ENCODE measurements at places on chromosomes 3 and 15. TPM values are rescaled to one million over a fixed set of nuclear protein-coding genes. Genes with fewer than 3 reads are reported as not detected.

Gene APOD
- total RNA-seq: 343 TPM

Gene COPB2
- total RNA-seq: 88.5 TPM

Gene P2RY1
- total RNA-seq: 9.0 TPM

Gene ROPN1
- total RNA-seq: not detected

Gene CLRN1
- not detected for total RNA-seq

Gene TP63
- total RNA-seq: 0.10 TPM

Gene HTR3E
- not detected for total RNA-seq

Gene TSC22D2
- total RNA-seq: 43.8 TPM

Gene PPP1R14D
- total RNA-seq: not detected

Gene FBXO45
- 15.9 TPM for total RNA-seq

Gene SNX22
- total RNA-seq: 35.8 TPM

Gene NLGN1
- 64.6 TPM for total RNA-seq

Gene CFAP100
- 2.4 TPM for total RNA-seq

Gene CD200R1
- 0.49 TPM for total RNA-seq

Gene SLC28A1
- total RNA-seq: 0.25 TPM

Gene FBXO40
- 4.5 TPM for total RNA-seq

Gene PRSS50
- not detected for total RNA-seq

Gene VPS13C
- total RNA-seq: 149 TPM

Gene SCAANT1
- not detected for total RNA-seq

Gene GALNT15
- 41.0 TPM for total RNA-seq

Gene FAM98B
- 28.3 TPM for total RNA-seq

Gene PLA2G4E
- total RNA-seq: 0.12 TPM

Gene CACNA2D3
- total RNA-seq: 94.0 TPM

Gene PDZRN3
- 33.7 TPM for total RNA-seq

Gene GPR160
- 1.3 TPM for total RNA-seq

Gene WDR93
- not detected for total RNA-seq

Gene GOLGA6L4
- total RNA-seq: 4.0 TPM

Gene CHST13
- not detected for total RNA-seq

Gene KCNH8
- 17.4 TPM for total RNA-seq

Gene GASK1A
- 12.2 TPM for total RNA-seq

Gene GHSR
- not detected for total RNA-seq

Gene CHRNA7
- total RNA-seq: 10.1 TPM

Gene CMTM8
- total RNA-seq: 0.81 TPM

Gene RNU5B-1
- 23.0 TPM for total RNA-seq

Gene CCDC66
- 56.2 TPM for total RNA-seq

Gene GOLGA6L24
- total RNA-seq: not detected

Gene LRRC34
- total RNA-seq: 8.5 TPM

Gene TERC
- total RNA-seq: 15.0 TPM

Gene RPN1
- total RNA-seq: 80.5 TPM

Gene SH2D7
- not detected for total RNA-seq

Gene BFSP2
- total RNA-seq: 1.7 TPM

Gene NDN
- total RNA-seq: 54.4 TPM

Gene THBS1
- total RNA-seq: 8.9 TPM

Gene TIMP4
- 3.3 TPM for total RNA-seq

Gene HAUS2
- total RNA-seq: 18.0 TPM

Gene STOML1
- total RNA-seq: 60.7 TPM

Gene CLDN18
- total RNA-seq: not detected

Gene NIT2
- 27.4 TPM for total RNA-seq

Gene ZIC1
- total RNA-seq: 42.5 TPM

Gene C3orf80
- 8.5 TPM for total RNA-seq

Gene SENP8
- total RNA-seq: 7.6 TPM

Gene HGD
- total RNA-seq: 0.83 TPM

Gene RLBP1
- total RNA-seq: 7.5 TPM
